ENCODE measurements at places on chromosomes 13 and 19.

DNA sequence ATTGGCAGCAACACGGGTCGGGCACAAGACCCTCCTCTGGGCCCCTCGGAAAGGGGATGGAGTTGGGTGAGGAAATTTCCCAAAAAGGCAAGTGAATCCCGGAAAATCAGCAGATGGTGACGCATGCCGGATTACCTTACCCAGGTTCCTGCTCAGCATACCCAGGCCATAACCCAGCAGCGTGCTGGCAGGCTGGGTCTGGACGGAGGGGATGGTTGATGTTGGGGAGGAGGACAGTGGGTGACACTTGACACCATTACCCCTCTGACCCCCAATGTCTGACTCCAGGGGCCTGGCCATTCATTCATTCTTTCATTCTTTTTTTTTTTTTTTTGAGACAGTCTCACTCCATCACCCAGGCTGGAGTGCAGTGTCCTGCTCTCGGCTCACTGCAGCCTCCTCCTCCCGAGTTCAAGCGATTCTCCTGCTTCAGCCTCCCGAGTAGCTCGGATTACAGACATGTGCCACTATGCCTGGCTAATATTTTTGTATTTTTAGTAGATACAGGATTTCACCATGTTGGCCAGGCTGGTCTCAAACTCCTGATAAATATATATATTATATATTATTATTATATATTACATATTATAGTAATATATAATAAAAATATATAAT is 799 bp downstream of the PVR start:
- no peak for DNase-seq

DNA sequence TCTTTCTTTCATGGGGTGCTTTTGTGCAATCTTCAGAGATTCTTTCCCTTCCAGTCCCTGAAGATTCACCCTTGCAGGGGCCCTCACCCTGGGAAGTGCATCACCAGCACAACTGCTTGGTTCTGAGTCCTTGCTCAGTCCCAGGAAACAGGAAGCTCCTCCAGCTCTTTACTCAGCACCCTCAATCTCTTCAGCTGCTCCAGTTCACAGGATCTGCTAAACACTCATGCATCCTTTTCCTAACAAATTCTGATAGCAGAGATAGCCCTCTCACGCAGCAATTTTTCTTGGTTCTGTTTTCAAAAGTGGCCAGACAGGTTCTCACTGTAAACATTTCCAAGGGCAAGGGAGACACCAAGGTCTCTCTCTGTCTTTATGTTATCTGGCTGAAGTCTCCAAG is 823.1 kb downstream of the LIG4 start:
- no peak for DNase-seq

DNA sequence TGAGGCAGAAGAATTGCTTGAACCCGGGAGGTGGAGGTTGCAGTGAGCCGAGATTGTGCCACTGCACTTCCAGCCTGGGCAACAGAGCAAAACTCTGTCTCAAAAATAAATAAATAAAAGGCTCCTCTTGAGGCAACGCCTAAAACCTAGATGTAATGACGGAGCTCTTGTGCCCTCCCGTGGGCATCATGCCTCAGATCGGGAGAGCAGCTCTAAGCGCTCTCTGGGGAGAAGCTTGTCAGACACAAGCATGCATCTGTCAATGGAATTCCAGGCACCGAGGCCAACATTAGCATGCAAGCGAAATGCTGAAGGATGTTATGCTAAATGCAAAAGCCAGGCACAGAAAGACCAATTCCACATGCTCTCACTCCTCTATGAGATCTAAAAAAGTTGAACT is 45.6 kb upstream of the MRI1 start:
- no peak for DNase-seq

DNA sequence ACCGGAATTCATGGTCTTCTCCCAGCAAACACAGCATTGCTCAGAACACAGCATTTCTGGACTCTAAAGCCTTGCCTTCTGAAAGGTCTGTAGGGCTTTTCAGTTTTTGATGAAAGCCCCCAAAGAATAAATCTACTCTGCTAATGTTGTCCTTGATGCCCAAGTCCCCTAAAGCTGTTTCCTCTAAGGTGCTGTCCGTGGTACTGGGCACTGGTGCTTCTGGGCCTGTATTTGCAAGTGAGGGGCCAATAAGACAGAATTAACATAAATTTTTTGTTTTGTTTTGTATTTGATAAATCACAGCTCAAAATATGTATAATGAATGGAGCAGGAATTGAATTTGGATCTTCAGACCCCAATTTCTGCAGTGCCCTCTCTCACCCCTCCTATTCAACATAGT is 12.1 kb upstream of the LGALS13 start:
- DNase-seq = no peak

- no peak for DNase-seq
Observed at GRCh38 chr19:4908781-4909155, 533 bp upstream of the UHRF1 start.

- DNase-seq = no peak
Observed at GRCh38 chr13:90866006-90866405, 481.5 kb upstream of the MIR17HG start.

- DNase-seq = no peak
Observed at GRCh38 chr19:48991873-48992580, 1.1 kb downstream of the GYS1 start.

GRCh38 chr13:109840893-109841287 is 54.5 kb upstream of the IRS2 start:
- no peak for DNase-seq

GRCh38 chr19:41784743-41785142 is 11.6 kb upstream of the CEACAM3 start:
- no peak for DNase-seq

GRCh38 chr19:30318261-30318660 is 53.9 kb upstream of the ZNF536 start:
- no peak for DNase-seq

- DNase-seq = no peak
Observed at GRCh38 chr13:48567515-48568369, 34.9 kb upstream of the RCBTB2 start.

GRCh38 chr19:9995084-9995483 is 15.2 kb downstream of the COL5A3 start:
- DNase-seq = no peak

GRCh38 chr13:39688278-39688677 is 32.8 kb downstream of the COG6 start:
- no peak for DNase-seq

DNA sequence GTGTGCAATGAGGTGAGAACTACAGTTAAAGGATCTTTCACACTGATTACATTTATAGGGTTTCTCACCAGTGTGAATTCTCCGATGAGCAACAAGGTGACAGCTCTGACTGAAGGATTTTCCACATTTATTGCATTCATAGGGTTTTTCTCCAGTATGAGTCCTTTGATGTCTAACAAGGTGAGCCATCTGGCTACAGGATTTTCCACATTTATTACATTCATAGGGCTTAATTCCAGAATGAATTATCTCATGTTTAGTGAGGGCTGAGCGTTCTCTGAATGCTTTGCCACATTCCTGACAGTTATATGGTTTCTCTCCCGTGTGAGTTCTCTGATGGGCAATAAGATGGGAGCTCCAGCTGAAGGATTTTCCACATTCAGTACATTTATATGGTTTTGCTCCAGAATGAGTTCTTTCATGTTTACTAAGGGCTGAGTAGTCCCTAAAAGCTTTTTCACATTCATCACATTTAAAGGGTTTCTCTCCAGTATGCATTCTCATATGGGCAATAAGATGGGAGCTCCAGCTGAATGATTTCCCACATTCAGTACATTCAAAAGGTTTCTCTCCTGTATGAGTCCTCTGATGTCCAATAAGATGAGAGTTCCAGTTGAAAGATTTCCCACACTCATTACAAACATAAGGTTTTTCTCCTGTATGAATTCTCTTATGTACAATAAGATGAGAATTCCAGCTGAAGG is 4.4 kb upstream of the C19orf18 start:
- DNase-seq = no peak

GRCh38 chr13:109650861-109651260 is 135.5 kb downstream of the IRS2 start:
- no peak for DNase-seq

DNA sequence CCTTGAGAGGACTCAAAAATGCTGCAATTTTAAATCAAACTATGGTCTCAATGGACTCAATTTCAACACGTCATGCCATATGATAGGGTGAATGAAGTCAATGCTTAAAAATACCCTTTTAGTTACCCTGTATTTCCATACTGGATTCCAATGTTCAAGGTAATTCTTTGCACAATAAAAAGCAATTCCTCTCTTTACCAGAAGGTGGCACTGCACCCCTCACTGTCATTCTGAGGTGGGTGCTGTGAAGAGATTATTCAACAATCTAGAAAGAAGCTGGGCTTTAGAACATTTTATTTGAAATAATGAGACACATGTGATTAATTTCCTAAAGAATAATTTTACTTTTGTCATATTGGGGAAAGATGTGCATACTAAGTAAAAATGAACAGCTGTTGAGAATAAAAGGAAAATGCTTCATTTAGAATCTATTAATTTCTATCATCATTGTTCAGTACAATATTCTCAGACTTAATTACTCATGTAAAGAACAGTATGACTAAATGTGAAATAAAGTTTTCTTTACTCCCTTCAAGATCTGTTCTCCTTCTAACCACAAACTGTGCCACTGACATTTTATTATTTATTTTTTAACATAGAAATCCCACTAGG is 789.1 kb downstream of the GPC5 start:
- DNase-seq = no peak

DNA sequence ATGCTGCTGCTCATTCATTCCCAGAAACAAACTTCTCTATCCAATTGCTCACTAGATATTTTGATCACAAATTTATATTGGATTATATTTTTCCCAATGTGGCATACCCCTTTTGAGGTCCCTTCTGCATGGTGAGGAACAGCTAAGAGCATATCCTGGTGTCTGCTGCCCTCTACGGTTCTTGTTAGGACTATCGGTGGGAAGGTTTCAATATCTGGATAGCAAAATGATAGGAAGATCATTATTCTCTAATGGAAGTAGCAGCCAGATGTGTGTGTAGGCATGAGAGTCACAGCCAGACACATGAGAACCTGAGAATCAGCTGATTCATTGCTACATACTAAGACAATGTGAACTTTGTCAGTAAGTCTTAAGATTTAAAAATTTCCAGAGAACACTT is 1422.4 kb upstream of the MIR17HG start:
- no peak for DNase-seq

GRCh38 chr19:34403784-34404108 is 453 bp upstream of the PDCD2L start:
- DNase-seq = no peak

GRCh38 chr13:110589793-110590390 is 25.5 kb upstream of the NAXD start:
- DNase-seq = no peak
